Stimulated activated CD4-positive, alpha-beta T cell treated with anti-CD3 and anti-CD28 coated beads, Interleukin-12 subunit alpha, Interleukin-12 subunit beta, amount 100 ng/mL, for 48 hours (primary cell): ENCODE measurements at places on chromosomes 5 and 9.

DNA sequence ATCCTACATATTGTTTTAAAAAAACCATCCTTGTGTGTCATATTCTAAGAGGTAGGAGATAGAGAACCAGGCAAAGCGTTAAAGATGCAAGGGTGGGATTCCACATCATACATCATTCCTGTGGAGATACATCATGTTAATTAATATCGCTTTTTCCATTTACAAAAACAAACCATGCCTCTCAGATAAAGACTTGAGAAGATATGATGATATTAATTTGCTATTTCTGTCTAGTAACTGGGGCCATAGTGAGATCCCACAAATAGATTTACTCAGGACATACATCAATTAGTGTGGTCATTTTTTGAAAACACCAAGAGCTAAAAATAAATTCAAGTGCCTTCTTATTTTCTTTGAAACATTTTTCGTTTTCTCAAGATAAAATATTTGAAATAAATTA is 165.4 kb upstream of the TARS1 start:
- DNase-seq: no peak

DNA sequence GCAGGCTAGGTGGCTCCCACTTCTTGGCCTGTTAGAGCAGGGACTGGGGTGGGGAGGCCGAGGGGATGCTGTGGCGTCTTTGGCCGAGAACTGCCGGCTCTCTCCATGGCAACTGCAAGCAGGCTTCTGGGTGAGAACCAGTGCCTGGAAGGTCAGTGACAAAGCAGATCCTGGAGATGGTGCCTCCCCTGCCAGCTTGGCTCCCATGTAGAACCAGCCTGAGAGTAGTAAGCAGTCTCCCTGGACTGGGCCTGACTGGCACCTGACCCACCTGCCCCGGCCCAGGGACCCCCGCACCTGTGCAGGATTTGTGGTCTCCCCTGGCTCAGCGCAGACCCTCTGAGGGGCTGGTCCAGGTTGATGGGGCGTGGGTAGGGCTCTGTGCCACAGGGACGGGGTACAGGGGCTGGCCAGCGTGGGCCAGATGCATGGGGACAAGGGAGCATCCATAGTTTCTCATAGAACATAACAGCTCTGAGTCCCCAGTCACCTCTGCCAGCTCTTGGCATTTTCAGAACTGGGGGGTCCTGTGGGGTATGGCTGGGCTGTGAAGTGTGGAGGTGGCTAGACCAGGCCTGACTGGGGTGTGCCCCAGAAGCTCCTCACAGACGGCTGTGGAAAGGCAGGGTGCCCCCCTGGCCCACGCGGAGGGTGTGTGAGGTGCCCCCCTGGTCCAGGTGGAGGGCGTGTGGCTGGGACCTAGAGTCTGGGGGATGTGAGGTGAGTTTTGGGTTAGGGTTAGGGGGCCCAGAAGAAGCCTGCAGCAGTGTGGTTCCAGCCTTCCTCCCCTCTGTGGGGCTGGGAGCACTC is 22.2 kb downstream of the CACNA1B start:
- DNase-seq: no peak

GRCh38 chr5:42587096-42587723 is 164.0 kb downstream of the GHR start:
- no peak for DNase-seq

GRCh38 chr5:74251141-74252035 is 389.1 kb downstream of the ENC1 start:
- no peak for DNase-seq

DNA sequence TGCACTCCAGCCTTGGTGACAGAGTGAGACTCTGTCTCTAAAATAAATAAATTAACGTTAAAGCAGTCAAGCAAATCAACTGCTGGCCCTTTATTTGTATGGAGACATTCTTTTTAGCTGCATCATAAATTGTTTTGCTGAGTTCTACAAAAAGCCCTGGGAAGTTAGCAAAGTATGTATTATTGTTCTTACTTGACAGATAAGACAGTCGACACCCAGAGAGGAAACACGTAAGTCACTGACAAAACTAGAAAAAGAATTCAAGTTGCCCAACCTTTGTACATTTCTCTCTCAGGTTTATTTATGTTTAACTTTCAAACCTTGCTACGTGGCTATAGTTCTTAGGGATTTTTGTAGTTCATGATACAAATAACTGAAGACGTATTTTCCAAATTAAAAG is 40.4 kb upstream of the MACIR start:
- DNase-seq: no peak

DNA sequence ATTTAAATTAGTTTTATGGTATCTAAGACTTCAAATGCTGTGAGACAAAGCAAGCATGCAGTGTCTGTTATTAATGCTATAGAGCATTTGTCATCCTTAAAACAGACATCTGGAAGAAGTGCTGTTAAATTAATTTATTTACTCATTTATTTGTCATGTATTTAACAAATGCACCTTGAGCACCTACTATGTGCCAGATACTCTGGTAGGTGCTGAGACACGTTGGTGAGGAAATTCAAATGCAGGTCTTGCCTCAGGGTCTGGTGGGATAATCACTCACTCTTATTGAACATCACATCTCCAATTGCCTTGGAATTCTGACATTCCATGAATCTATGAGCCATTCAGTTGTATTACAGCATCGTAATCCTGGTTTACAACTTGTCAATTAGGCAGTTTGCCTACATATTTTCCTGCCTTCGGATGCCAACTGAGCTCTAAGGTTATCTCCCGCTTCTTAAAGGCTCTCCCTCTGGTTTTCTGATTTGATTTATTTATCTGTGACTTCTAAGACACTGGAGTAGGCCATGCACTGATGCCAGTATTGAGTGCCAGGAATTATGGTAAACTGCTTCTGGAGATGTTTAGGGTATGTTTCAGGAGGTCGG is 56.0 kb upstream of the RPS23 start:
- DNase-seq: no peak

GRCh38 chr9:134212809-134213507 is 48.6 kb upstream of the RNU6ATAC start:
- no peak for DNase-seq

- DNase-seq: no peak
Observed at GRCh38 chr5:168472329-168472728, 13.9 kb upstream of the RARS1 start.

DNA sequence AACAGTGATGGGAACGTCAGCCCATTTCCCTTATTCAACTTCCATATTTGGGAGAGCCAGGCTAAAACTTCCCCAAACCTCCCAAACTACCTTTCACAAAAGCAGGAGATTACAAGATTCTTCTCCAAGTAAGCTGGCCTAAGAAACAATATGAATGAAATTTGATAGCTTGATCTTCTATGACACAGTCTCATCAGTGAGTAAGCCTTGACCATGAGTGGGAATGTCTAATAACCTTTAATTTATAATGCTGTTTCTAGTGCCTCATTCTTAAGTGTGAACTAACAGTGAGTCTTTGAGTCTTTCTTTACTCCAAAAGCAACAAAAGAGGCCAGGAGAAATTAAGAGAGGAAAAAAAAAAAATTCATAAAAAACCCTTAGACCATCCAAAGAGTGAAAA is 1379.9 kb downstream of the EFNA5 start:
- no peak for DNase-seq

GRCh38 chr5:171405615-171406014 is 13.8 kb upstream of the FGF18 start:
- no peak for DNase-seq

GRCh38 chr5:27234916-27235315 is 196.5 kb upstream of the CDH9 start:
- DNase-seq: no peak

DNA sequence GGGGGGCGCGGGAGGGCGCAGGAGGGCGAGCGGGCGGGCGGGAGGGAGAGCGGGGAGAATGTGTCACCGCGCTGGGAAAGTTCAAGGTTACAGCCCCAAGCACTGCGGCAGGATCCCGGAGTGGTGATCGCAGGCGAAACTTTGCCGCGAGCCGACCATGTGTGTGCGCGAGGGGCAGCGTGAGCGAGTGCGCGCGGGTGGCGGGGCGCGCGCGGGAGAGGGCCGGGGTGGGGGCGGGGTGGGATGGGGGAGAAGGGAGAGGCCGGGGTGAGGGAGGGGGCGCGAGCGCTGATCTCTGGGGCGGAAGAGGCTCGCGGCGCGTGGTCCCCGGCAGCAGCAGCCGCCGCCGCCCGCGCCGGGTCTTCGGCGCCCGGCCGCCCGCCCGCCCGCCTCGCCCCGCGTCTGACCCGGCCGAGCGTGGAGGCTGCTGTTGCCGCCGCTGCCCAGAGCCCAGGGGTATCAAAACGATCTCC is at the start of gene NFIB:
NFIB (minus strand) TSS at position 191 of the 473 bp plus-strand sequence. CDS start 630 bp downstream, outside the sequence.
- no peak for DNase-seq

- no peak for DNase-seq
Observed at GRCh38 chr9:133812941-133813748, 75.0 kb upstream of the SARDH start.

DNA sequence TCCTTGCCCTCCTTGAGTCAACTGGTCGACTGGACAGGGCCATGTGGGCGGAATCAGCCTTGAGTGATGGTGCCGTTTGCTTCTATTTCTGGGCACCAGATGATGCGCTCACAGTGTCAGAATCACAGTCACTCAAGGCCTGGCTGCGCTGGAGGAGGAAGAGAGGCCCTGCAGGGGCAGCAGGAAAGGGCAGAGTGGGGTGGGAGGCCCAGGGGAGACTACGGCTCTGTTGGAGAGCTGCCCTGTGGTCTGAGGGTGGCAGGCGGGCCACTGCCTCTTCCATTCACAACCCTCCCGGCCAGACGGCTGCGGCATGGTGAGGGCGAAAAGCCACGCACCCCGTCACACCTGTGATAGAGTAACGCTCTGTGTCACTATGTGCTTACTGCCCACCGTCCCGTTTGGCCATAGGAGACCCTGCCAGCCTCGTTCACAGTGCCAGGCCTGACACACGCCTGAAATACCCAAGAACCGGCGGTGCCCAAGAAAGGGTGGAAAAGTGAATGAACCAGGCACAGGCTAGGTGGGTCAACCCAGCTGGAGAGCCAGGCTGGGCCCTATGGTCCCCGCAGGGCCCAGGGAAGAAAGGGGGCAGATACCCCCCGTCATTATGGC is 9.9 kb downstream of the PLPP7 start:
- no peak for DNase-seq

- no peak for DNase-seq
Observed at GRCh38 chr5:151039665-151040064, 19.3 kb downstream of the GPX3 start.

DNA sequence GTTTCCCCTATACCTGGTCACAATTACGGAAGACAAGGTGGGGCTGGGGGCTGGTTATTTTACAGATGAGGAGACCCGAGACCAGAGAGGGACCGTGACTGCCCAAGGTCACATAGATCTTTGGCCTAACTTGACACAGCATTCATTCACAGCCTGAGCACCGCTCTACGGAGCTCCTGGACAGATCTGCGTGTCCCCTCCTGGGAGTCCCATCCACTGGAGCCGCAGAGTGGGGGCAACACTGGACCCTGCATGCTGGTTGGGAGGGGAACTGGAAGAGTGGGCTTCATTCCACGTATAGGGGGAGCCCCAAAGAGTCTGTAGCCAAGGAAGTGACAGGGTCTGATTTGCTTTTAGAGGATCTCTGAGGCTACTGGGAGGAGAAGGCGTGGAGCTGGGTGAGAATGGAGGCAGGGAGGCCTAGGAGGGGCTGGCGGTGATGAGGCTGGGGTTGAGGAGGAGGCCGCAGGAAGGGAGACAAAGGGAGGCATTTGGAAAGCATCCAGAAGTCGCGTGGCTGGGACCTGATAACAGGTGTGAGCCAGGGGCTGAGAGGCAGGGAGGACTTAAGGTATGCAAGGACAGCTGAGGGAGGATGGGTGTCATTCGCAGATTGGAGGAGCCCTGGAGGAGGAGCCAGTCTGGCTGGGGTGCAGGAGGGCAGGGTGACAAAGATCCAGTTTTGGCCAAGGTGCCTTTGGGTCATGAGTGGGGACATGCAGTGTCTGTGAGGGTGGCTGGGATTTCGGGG is 64.3 kb upstream of the IER5L start:
- no peak for DNase-seq

DNA sequence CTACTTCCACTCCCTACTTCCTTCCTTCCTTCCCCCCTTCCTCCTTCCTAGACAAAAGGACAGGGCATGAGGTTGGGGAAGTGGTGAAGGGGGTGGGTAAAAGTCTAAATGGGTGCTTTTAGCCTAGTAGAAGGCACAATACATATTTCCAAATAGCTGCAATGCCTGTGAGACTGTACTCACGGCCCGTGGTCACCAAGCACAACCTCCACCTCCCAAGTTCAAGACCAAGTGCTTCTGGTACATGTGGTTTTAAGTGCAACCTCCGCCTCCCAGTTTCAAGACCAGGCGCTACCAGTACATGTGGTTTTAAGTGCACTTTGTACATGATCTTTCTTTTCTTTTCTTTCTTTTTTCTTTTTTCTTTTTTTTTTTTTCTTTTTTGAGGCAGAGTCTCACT is 14.5 kb upstream of the NTNG2 start:
- no peak for DNase-seq

DNA sequence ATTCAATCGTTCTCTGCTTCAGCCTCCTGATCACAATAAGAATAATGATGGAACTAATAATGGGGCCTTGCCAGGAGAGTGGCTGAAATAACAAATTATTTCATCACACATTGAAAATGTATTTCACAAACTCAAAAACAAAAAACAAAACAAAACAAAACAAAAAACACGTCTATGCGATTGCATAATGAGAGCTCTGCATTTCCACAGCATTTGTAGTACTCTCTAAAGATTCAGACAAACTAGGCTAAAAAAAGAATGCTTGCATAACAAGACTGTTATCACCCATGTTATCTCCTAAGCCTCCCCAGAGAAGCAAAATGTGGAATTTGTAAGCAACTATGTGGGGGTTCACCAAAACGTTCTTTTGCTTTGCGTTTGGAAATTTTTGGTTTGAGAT is 48.1 kb downstream of the PRELID2 start:
- no peak for DNase-seq

- no peak for DNase-seq
Observed at GRCh38 chr5:28493456-28493855, 1455.1 kb upstream of the CDH9 start.

DNA sequence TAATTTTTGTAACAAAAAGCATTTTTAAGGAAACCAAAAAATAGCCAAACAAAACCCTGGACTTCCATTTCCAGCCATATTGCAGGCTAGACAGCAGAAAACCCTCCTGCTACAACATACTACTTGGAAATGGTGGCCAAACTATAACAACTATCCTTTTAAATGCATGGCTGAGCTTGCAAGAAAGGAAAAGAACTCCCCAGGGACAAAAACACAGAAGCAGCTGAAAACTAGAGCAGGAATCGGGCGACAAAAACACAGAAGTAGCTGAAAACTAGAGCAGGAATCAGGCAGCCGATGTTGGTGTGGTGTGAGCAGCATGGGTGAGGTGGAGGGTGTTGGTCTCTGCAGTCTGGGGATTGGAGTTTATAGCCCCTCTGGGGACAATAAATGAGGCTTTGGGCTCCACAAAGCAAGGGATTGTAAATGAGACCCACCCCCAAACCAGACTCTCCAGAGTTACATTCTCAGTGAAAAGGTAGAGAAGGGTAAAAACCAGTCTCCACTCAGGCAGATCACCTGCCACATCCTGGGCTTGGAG is 95.2 kb downstream of the C9orf50 start:
- no peak for DNase-seq

- DNase-seq: no peak
Observed at GRCh38 chr9:96071076-96071814, 195.8 kb downstream of the ERCC6L2 start.

GRCh38 chr5:65247594-65247993 is 234.1 kb downstream of the ADAMTS6 start:
- no peak for DNase-seq
